Vagina (tissue), 2 donors: ENCODE measurements at places on chromosomes 12 and 14.
A peak's percentile ranks its signal among the peaks of the same experiment; 100 is the strongest.

DNA sequence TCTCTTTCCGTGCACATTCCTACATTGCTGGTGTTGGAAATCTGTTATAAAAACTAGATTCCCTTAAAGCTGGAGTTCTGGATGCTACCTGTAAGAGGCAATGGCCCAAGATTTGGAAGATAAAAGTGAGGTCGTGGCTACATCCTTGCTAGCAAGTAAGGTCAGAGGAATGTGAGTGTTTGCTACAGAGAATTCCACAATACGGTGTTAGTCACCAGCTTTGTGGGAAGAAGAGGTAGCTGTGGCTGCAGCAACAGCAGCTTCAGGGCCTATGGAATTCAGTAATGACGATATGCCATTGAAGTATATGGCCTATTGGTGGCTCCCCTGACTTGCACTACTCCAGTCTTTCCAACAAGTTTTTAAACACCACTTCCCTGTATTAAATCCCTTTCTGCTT, 227.7 kb upstream of the TMEM260 start:
- no peak for DNase-seq

GRCh38 chr12:67726868-67727267, 78.3 kb downstream of the DYRK2 start:
- DNase-seq = no peak

DNA sequence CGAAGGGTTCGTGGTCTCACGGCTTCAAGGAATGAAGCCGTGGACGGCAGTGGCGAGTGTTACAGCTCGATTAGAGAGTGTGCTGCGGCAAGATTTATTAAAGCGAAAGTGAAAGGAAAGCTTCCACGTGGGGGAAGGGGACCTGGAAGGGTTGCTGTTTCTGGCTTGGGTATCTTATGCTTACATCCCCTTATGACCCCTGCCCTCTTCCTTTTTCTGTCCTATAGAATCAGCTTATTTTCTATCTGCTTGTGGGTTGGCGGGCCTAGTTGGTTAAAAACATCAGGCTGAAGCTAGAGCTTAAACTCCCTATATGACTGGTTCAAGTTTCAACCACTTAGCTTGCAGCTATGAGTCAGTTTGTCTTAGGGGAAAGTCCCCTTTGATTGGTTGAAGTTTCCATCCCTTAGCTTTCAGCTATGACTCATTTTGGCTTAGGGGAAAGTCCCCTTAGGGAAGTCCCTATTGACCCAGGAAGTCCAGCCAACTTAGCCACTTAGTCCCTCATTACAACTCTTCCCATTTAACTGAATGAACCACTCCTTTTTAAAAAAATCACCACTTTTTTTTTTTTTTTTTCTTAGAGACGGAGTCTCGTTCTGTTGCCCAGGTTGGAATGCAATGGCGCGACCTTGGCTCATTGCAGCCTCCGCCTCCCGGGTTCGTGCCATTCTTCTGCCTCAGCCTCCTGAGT, 1494.7 kb upstream of the TMEM132C start:
- no peak for DNase-seq

DNA sequence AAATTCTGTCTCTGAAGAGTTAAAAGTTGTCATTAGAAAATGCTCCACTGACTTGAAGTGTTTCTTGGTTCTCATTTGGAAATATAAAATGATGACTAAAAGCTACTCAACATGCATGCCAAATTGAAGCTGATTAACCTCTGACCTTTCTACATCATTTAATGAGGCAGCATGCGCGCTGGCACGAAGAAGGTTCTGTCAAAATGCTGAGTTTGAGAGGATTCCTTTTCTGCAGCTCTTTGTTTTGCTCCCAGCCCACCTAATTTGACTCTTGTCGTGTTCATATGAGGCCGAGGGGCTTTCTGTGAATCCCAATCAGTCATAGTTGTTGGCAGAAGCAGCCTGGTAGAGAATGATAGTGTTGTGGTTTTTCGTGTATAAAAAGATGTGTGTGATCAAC, 153.4 kb downstream of the BRMS1L start:
- no peak for DNase-seq

GRCh38 chr12:52956987-52957386, 8.1 kb downstream of the KRT18 start:
- no peak for DNase-seq

GRCh38 chr12:43066471-43066870, 476.9 kb upstream of the PRICKLE1 start:
- no peak for DNase-seq

- no peak for DNase-seq
Observed at GRCh38 chr12:40137252-40137651, 31.4 kb upstream of the SLC2A13 start.

DNA sequence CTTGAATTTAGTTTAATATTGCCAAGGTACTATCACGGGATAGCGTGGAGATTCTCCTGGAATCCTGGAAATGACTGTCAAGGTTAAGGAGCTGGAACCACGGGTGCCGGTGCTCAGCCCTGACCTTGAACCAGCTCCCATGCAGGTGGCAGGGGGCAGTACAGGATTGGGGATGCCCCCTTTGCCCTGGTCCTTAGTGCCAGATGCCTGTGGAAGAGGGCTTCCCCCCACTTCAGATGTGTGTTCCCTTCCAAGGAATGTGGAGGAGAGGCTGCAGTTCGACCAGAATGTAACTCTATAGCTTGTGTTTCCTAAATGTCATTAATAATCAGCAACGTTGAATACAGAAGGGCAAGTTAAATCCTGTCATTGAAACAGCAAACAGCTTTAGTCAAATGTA, 258.9 kb downstream of the VRK1 start:
- no peak for DNase-seq

- peak; percentile 81 for DNase-seq
Observed at GRCh38 chr14:101711041-101711856, 50.3 kb upstream of the PPP2R5C start.

- DNase-seq = no peak
Observed at GRCh38 chr12:93734784-93735183, 57.6 kb downstream of the CRADD start.

DNA sequence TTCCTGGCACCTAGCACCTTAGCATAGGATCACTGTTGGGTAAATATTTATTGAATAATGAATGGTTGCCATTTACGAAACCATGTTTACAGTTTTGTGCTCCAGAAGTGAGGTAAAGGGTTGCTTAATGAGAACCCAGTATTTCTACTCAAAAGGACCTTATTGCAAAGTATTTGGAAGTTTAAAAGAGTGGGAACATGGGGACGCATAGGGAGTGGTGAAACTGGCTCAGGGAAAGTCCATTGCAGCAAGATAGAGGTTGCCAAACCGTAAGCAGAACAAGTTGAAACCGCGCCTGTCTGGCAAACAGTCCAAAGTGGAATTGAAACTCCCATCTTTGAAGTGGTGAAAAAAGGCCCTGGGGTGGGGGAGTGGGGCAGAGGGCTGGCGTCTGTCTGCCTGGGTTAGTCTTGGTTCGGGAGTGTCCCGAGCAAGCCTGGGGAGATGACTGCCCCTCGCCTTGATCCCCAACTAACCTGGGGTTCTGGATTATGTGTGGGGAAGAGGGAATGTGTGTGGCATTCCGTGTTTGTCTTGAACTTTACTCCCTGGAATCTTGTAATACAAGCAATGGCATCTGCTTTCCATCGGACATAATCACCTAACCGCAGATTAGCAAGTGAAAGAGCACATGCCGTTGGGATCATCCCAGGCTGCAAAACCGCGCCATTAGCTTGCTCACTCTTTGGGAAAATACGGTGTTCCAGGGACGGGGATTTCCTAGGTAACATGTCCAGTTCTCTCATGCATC, 7.2 kb downstream of the ALDH2 start:
- DNase-seq = peak; percentile 95

DNA sequence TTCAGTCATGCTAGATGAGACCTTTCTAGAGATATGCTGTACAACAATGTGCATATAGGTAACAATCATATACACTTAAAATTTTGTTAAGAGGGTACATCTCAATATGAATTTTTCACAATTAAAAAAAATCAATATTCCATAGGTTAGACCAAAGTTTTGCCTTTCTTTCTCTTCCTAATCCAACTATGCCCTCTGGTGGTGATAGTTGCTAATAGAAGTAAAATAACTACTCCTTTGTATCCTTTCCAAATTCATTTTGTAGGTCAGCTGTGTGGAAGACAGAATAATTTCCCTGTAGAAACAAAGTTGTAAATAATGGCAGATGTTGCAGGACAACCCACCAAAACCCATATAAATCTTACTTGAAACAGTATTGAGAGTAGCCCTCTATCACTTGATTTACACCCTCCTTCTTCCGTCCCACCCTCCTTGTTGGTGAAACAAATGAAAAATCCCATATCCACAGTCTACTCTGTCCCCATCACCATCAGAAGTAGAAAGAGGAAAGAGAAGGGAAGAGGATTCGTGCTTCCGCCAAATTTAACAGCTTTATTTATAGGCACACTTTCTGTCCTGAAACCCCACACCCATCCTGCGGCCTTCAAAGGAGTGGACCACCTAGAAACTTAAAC, 34.2 kb upstream of the KICS2 start:
- DNase-seq = no peak

GRCh38 chr14:55133416-55133815, 4.4 kb downstream of the LGALS3 start:
- no peak for DNase-seq

GRCh38 chr12:15268309-15268708, 47.1 kb upstream of the RERG start:
- DNase-seq = no peak

- DNase-seq = no peak
Observed at GRCh38 chr12:51329742-51330141, 5.8 kb upstream of the BIN2 start.

GRCh38 chr12:6574576-6575295, 6.6 kb upstream of the NOP2 start:
- no peak for DNase-seq
